ENCODE measurements at places on chromosomes 4 and X. TPM values are rescaled to one million over a fixed set of nuclear protein-coding genes. Genes with fewer than 3 reads are reported as not detected.

The FRG2 gene
- total RNA-seq: not detected

The LRPAP1 gene
- total RNA-seq: 297 TPM

The MAOA gene
- total RNA-seq: 113 TPM

The ANXA10 gene
- total RNA-seq: not detected

The PLAC1 gene
- total RNA-seq: not detected

The PRICKLE3 gene
- total RNA-seq: 9.7 TPM

The AR gene
- total RNA-seq: 18.4 TPM

The REST gene
- total RNA-seq: 24.1 TPM

The HSFX4 gene
- total RNA-seq: not detected
